Right cardiac atrium (tissue), 5 donors: ENCODE measurements at places on chromosomes 7 and 10. TPM values are rescaled to one million over a fixed set of nuclear protein-coding genes. Genes with fewer than 3 reads are reported as not detected.

DNA sequence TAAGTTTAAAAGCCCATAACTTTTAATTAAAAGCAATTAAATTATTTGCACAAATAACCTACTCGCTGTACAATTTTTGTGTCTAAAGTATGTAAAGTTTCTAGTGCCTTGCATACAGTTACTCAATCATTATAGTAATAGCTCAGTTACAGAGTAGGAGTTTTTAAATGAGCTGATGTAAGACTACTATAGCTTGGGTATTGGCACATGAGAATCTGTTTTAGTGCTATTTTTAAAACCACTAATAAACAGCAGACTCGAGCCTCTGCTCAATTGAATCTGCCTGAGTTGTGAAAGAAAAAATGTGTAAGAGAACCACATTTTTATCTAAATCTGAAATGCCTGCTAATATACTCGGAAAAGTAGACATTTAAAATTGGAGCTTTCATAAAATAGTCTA lies 31.1 kb downstream of the CTNNA3 start:
- no peak for DNase-seq

DNA sequence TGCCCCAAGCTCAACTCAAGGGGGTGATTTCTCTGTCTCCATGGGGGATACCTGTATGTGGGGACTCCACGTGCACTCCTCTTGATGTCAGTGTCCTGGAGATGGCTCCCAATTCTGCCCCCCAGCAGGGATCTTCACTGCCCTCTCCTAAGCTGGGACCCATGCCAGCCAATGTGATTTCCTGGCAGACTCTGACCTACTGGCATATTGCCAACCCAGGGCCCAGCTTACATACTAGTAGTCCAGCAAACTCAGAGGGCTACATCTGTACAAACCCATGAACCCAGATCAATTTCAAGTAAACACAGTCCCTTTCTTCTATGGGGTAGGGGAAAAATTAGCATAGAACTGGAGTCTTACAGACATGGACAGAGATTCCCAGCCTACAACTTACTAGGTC lies 26.2 kb upstream of the BMPR1A start:
- peak; percentile 80 for DNase-seq

Gene CNNM1
- 0.29 TPM for total RNA-seq

DNA sequence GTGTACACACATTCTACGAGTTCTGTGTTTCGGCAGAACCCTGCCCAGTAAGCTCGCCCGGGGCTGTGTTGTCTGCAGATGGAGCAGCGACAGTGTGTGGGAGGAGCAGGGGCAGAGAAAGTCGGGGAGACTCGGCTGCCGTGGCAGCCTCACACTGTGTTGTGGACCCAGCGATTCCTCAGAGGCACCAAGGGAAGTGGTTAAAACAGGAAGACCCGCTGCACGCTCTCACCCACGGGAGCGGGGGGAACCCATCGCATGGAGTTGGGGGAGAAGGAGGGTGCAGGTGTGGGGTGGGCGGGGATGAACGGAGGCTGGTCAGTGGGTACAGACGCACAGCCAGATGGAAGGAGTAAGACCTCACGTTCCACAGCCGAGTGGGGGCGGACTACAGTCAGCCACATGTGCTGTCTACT lies 250.2 kb downstream of the ELFN1 start:
- peak; percentile 60 for DNase-seq

GRCh38 chr10:132136689-132137088 lies 50.1 kb upstream of the DPYSL4 start:
- peak; percentile 22 for DNase-seq

GRCh38 chr10:69406816-69407580 lies 9.7 kb downstream of the TACR2 start:
- peak; percentile 66 for DNase-seq

- DNase-seq, result no peak
Observed at GRCh38 chr7:40915071-40915470, 780.3 kb downstream of the SUGCT start.

Gene RSBN1L
- total RNA-seq, result 13.1 TPM

Gene HOXA7
- total RNA-seq, result not detected

GRCh38 chr10:70481831-70482530 lies 3.4 kb downstream of the PALD1 start:
- DNase-seq, result peak; percentile 90

DNA sequence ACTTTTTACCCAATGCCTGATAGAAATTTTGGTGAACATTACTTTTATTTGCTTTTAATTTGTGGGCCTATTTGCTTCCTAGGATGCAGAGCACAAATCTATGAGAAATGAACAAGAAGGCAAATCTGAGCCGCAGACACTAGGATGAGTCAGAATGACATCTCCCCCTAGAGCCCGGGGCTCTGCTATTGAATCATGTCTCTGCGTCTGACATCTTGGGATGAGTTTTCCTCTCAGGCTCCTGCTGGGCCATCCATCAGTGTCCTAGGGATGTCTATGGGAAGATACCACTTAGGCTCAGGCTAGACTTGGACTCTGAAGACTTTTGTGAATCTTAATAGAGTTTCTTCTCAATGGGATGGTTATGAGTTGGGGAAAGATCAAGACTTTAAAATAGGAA lies 157.3 kb upstream of the MTPN start:
- no peak for DNase-seq

Gene CCL26
- total RNA-seq, result 1.3 TPM

GRCh38 chr7:3300221-3300650 lies 816 bp upstream of the SDK1 start:
- DNase-seq, result peak; percentile 18

GRCh38 chr10:35639728-35640401 lies 2.2 kb downstream of the FZD8 start:
- peak; percentile 40 for DNase-seq

- DNase-seq, result no peak
Observed at GRCh38 chr10:49611816-49612512, 1.9 kb downstream of the SLC18A3 start.

GRCh38 chr7:133201470-133201869 lies 51.4 kb upstream of the EXOC4 start:
- DNase-seq, result no peak

Gene CLCN1
- not detected for total RNA-seq

Gene DPY19L1
- total RNA-seq, result 30.3 TPM

GRCh38 chr10:98915911-98916310 lies 319.7 kb downstream of the HPSE2 start:
- DNase-seq, result no peak

Gene IFIT2
- total RNA-seq, result 3.2 TPM

- no peak for DNase-seq
Observed at GRCh38 chr10:4028027-4028471, 243.0 kb upstream of the KLF6 start.

DNA sequence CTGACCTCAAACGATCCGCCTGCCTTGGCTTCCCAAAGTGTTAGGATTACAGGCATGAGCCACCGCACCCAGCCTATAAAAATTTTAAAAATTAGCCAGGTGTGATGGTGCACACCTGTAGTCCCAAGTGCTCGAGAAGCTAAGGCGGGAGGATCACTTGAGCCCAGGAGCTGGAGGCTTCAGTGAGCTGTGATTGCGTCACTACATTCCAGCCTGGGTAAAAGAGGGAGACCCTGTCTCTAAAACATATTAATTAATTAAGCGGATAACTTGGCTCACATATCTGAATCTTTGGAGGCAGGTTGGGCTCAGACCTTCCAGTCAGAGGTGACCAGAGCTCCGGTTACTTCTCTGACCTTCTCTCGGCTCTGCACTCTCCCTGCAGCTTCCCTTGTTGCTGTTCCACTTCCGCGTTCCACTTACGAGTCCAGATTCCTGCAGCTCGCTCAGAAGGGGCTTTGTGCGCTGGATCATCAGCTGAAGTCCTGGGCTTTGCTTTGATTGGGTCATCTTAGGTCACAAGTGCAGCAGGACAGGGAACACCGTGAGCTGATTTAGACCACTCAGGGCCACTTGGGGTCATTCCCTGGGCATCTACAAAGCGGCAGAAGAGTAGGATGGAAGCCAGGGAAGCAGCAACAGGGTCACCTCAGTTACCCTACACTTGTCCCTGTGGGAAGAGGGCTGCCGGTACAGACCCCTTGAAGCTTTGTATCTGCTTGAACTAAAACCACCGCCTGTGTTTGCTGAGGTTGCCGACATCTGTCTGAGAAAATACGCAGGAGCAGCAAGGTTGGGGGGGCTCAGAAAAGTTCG lies 2.0 kb upstream of the ARPC1B start:
- peak; percentile 53 for DNase-seq

DNA sequence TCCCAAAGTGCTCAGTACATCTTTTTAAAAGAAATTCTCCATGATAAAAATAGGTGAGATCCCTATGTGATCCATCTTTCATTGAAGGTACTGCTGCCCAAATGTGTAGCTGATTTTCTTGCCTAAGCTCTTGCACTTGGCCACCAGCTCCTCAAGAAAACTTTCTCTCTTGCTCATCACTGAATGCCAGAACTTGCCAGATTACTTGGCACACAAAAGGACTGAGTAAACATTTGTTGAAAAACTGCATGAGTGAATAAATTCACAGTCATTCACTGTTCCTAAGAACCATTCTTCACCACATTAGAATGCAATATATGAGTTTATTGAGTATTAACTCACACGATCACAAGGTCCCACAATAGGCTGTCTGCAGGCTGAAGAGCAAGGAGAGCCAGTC lies 99.9 kb downstream of the TRIL start:
- DNase-seq, result no peak

Gene DGKI
- 7.6 TPM for total RNA-seq

Gene BEND7
- 17.4 TPM for total RNA-seq

Gene TMEM229A
- 0.83 TPM for total RNA-seq

DNA sequence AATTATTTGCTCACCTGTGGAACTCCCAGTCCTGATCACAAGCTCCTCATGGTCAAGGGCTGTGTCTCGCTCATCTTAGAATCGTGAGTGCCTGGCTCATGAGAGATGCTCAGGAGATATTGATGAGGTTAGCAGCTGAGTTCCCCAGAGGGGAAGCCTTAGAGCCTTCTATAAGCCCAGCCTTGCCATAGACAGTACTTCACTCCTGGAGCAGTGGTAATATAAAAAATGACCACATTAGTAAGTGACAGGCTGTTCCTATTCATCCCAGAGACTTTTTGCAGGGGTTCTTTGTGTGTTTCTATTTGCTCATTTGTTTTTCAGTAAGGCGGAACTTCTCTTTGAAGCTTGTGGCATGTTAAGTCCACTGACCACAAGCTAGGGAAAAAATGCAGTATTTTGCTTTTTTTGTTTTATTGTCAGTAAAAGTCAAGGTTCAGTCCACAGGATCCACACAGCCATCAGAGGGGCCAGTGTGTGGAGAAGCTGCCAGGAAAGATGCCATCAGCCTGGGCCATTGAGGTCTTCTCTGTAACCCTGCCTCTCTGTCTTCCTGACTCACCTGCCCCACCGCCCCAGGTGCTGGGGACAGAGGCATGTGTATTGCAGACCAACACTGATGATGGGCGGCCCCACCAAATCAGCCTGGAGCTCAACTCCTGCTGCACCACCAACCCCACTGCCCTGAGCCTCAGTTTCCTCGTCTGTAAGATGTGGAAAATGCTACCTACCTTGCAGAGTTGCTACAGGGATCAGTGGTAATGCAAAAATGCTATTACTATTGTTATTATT lies 36.4 kb upstream of the JCAD start:
- DNase-seq, result peak; percentile 50

DNA sequence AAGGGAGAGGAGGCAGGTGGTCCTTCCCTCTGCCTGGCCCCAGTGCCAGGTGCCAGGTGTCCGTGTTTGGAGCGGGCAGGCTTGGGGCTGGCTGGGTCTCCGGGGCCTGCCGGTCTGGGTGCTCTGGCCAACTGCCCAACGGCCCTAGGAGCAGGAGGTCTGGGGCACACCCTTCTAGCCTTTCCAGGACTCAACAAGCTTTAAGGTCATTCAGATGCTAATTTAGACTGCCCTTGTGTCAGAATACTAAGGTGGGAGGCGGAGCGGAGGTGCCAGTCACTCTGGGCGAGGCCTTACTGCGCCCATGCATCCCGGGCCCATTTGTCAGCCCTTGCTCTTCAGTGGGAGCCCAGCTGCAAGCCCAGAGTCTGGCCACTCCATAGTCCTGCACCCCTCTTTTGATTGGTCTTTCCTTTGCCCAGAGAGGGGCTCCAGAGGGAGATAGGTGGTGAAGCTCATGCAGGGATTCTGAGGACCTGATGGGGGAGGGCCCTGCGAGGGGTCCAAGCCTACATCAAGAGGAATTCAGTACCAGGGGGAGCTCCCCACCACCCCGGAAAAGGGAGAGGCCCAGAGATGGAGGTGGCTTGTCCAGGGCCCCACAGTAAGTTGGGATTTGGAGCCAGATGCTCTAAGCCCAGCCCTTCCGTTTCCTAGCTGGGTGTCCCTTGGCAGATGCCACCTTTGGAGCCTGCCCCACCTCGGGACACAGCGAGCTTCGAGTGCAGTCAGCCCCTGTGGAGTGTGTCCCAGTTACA lies 1.3 kb downstream of the PGAM2 start:
- DNase-seq, result peak; percentile 74
